Smooth muscle cell of trachea (primary cell): ENCODE measurements at places on chromosomes 2 and 18. TPM values are rescaled to one million over a fixed set of nuclear protein-coding genes. Genes with fewer than 3 reads are reported as not detected.

The ASB18 gene
- total RNA-seq = not detected in 2 replicates

The SERPINB3 gene
- total RNA-seq = not detected in 2 replicates

The PCBP1 gene
- 47.5 and 66.6 TPM in 2 replicates for total RNA-seq

The FNDC4 gene
- total RNA-seq = 21.7 and 34.7 TPM in 2 replicates

The SUPT7L gene
- total RNA-seq = 14.9 and 22.8 TPM in 2 replicates

The NCKAP5 gene
- 1.8 and 3.5 TPM in 2 replicates for total RNA-seq

The TSPYL6 gene
- under 0.01 TPM in 1 of 2 replicates, not detected in the other for total RNA-seq

The EHD3 gene
- total RNA-seq = 33.0 and 34.6 TPM in 2 replicates

The CHRND gene
- not detected in 2 replicates for total RNA-seq

The TIMM21 gene
- total RNA-seq = 19.2 and 24.6 TPM in 2 replicates

The BOLL gene
- not detected in 2 replicates for total RNA-seq

The IL36RN gene
- not detected in 2 replicates for total RNA-seq

The PMAIP1 gene
- total RNA-seq = 8.6 and 11.3 TPM in 2 replicates

The SLC9A2 gene
- under 0.01 TPM in 2 replicates for total RNA-seq

The NR4A2 gene
- total RNA-seq = 0.15 and 0.33 TPM in 2 replicates

The ARHGAP15 gene
- not detected in 2 replicates for total RNA-seq

The STEAP3 gene
- total RNA-seq = 25.6 and 34.6 TPM in 2 replicates

The SERPINB10 gene
- total RNA-seq = not detected in 2 replicates

The RPE gene
- total RNA-seq = 104 and 110 TPM in 2 replicates

The TRABD2A gene
- 13.8 and 17.5 TPM in 2 replicates for total RNA-seq

The MYO5B gene
- total RNA-seq = under 0.01 TPM in 1 of 2 replicates, not detected in the other

The ODC1 gene
- total RNA-seq = 96.6 and 147 TPM in 2 replicates

The VIT gene
- total RNA-seq = 1.2 and 2.3 TPM in 2 replicates

The DNAH6 gene
- 0.17 and 0.58 TPM in 2 replicates for total RNA-seq

The DCDC2C gene
- total RNA-seq = not detected in 2 replicates
